ENCODE measurements at places on chromosomes 16 and 17.

DNA sequence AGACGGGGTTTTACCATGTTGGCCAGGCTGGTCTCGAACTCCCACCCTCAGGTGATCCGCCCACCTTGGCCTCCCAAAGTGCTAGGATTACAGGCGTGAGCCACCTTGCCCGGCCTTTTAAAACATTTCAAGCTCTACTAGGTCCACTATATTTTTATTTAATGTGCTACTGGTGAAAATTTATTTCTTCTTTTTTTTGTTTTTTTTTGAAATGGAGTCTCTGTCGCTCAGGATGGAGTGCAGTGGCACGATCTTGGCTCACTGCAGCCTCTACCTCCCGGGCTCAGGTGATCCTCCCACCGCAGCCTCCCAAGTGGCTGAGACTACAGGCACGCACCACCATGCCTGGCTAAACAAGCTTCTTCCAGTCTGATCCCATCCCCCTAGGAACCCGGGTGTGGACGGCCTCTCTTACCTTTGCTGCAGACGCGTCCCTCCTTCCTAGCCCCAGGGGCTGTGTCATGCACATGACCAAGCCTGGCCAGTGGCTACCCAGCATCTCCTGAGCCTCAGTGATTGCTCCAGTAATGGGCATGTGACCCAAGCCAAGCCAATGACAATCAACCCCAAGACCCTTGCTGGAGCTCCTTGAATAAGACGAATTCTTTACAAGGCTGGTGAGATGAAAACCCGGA, 40.1 kb upstream of the LITAF start:
- no peak for DNase-seq

DNA sequence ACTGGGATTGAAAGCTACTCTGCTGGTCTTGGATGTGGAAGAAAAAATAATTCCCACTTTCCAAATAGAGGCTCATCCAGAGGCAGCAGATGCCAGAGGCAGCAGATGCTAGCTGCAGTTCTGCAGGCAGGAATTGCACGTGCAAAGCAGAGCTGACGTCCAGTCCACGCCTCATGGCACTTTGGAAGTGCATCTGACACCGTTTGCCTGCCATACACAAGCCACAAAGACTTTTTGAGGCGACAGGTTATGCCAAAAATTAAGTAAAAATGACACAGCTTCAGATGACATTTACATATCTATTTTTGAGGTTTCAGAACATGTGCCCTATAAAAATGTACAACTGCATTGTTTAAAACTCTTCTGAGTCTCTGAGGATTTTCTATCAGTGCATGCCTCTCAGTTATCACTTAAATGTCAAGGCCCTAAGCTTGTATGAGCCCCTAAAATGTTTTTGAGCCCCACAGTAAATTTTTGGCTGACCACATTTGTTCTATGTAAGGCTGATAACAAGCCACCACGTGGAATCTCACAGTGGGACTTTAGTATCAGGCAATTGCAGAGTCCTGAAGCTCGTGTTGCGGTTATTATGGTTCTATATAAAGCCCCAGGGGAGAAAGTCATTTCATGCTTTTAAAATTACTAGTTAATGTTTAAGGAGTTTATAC, 239.2 kb downstream of the PRKCA start:
- peak; percentile 64 for DNase-seq

DNA sequence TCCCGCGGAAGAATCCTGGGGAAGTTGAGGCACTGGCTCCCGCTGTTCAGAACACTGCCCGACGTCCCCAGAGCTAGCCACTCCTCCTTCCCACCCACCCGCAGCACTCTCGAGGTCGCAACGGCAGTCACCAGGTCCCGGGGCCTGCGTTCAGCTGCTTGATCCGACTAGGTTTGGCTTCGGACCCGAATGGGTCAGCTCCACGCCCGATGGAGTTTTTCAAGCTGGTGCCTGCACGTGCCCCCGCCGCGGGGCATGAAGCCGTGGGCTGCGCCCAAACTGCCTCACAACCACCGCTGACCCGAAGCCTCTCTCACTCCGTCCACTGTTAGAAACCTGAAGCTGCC, 12.4 kb upstream of the ODF4 start:
- no peak for DNase-seq

DNA sequence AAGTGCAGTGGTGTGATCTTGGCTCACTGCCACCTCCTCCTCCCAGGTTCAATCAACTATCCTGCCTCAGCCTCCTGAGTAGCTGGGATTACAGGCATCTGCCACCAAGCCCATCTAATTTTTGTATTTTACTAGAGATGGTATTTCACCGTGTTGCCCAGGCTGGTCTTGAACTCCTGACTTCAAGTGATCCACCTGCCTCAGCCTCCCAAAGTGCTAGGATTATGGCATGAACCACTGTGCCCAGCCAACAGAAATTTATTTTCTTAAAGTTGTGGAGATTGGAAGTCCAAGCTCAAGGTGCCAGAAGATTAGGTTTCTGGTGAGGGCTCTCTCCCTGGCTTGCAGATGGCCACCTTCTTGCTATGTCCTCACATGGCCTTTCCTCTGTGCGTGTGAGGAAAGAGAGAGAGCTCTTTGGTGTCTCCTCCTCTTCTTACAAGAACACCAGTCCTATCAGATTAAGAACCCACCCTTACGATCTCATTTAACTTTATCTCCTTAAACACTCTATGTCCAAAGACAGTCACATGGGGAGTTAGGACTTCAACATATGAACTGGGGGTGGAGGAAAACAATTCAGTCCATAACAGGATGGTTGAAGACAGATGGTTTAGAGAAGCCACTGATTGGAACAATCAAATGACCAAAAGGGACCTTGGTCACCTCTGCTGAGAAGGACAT, 31.8 kb downstream of the C16orf82 start:
- DNase-seq = no peak

DNA sequence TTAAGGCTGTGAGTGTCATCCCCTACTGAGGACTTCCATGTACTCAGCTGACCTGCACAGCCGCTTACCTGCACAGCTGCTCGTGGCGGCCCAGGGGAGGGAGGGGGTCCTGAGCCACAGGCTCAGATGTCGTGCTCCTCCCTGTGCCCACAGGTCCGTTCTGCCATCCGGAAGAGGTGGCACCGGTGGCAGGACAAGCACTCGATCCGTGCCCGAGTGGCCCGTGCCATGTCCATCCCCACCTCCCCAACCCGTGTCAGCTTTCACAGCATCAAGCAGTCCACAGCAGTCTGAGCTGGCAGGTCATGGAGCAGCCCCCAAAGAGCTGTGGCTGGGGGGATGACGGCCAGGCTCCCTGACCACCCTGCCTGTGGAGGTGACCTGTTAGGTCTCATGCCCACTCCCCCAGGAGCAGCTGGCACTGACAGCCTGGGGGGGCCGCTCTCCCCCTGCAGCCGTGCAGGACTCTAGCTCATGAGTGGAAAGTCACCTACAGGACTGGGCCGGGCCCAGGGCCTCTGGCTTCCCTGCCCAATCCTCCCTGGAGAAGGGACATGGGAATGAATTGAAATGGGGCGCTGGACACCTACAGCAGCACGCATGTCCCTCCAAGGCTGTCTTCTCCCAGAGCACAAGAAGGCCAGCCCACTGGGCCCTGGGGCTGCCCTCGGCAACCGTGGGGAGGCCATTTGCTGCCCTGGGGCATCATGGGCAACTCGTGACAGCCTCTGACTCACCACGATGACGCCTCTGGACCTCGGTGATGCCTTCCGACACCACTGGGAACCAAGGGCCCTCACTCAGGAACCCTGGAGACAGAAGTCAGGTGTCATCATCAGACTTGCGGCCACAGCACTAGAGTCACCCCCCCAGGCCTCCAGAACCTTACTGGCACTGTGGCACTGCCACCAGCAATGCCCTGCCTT, 9.9 kb upstream of the SPPL2C start:
- no peak for DNase-seq

- DNase-seq = peak; percentile 71
Measured at GRCh38 chr17:43405861-43406260, 7.1 kb downstream of the ARL4D start.

DNA sequence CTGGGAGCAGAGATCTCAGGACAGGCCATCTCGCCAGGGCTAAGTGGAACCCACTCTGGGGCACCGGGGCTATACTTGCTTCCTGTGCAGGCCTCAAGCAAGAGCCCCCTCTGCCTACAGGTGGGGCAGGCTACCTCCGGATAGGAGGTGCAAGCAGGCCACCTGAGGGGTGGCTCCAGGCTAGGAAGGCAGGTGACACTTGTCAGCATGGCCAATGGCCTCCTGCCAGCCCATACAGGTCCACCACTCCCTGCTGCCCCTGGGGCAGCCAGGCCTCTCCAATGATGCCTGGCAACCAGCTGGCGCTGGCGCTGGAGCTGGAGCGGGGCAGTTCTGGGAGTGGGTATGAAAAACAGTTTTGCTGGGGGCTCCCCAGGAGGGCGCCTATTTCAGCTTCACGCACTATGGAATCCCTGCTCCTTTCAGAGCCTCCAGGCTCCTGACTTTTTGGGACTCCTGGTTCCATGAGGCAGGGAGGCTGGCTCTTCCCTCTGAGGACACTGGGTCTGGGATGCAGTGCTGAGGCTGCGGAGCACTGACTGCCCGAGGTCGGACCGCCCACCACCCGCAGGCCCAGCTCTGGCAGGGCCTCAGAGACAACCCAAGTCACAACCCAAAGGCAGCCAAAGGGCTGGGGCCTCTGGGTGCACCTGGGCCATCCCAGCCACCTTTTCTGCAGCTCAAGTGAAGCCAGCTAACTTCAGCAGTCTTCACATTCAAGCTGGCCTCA, 8.4 kb upstream of the SREBF1 start:
- no peak for DNase-seq

DNA sequence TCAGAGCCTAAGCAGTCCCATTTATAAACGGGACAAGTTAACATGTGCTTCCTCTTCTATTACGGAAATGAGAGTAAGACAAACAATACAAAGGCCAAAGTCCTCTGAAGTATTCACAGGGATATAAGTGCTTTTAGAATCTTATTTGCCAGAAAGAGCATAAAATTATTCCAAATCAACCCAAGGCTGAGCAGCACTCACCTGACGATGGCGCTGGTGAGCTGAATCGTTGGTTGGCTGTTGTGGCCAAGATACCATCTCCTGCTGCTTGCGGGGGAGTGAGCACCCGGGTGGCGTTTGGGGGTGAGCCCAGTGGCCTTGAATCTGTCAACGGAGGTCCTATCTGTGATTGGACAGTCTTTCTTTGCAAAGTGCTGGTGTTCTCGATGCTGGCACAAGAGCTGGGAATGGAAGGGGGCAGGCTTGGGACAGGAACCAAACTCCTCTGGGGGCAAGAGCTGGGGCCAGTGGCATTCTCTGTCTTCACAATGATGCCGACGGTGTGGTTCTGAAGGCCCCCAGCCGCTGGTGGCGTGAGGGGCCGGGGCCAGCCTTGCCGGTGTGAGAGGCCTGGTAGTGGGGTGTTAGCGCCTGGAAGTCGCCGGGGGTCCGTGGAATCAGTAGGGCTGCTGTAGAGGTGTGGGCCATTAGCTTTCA, 9.5 kb upstream of the DHRS13 start:
- no peak for DNase-seq

DNA sequence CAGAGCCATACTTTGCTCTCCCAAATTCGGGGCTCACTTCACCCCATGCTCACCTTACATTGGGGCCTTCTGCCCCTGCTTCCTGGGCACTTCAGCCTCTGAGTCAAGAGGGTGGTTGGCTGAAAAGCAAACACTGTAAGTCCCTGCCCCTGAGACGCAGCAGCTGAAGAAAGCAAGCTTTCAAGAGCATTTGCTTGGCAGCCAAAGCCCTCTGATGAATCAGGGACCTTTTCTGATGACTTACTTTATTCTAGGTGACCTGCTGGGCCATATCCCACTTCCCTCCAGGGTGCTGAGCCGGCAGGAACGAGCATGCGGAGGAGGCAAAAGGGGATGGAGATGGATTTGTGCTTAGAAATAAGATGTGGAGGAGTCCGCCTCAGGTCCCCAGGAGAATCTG, 147.0 kb upstream of the TNRC6C start:
- DNase-seq = no peak

DNA sequence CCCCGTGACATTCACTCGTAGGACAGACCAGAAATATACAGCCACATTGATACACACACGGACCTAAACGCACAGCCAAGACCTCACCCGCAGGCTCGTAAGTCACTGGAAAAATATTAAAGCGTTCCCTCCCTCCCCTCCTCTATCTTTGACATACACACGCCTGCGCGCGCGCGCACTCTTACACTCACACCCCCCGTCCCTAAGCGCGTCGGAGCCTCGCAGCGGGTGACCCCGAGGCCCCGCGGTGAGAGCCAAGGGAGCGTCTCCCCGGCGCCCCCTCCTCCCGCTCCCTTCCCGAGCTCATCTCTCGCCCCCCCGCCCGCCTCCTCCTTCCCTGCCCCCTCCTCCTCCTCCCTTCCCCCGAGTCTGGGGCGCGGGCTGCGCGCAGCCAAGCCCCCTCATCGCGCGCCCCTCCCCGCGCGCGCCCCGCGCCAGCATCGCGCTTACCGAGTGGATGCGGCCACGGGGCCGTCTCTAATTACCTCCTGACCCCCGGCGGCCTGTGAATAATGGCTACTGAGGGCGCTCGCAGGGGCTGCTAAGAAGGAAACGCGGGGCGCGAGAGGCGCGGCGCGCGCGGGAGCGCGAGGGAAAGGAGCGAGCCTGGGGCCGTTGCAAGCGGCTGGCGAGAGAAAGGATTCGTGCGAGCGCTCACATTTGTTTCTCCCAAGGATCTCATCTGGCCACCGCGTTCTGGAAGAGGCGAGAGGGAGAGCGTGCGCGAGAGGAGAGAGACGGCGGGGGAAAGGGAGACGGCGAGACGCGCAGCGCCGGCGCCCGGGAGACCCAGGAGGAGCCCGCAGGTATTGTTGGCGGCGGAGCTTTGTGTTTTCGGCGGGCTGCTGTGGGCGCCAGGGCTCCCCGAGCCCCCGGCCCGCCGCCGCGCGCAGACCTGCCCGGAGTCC, 42.4 kb downstream of the RAI1 start:
- peak; percentile 83 for DNase-seq

DNA sequence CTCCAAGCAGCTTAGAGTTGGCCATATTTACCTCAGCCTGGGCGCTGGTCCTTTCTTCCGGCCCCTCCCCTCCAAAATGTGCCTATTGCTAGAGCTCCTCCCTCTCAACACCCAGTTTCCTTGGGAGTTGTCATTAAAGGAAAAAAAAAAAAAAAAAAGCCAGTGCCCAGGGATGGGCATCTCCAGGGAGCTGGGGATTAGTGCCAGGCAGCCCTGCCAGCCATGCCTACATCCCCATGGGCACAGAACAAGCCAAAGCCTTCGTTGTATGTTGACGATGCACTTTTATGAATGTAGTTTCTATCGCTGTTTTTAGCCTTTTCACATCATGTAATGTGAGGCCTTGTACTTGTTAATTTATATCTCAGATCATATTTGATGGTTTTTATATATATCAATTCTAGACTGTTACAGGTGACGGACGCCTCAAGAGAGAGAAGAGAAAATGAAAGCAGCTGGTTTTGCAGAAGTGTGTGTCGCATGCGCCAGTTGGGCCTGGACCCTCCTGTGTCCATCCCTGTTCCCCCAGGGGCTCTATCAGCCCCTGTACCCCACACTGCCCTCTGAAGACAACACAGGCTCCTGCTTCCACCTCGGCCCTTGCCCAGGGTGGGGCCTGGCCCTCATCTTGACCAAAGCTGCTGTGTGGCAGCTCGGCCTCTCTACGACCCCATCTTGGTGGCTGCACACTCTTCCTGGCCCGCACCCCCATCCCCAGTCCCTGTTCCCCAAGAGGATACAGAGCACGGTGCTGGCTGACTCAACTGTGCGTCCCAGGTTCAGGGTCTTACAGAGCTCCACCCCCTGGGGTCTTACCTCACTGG, 4.8 kb downstream of the LIMD2 start:
- no peak for DNase-seq

Data from fibroblast of skin of abdomen (primary cell).